Endothelial cell of umbilical vein (primary cell): ENCODE measurements at places on chromosomes 12 and 14. TPM values are rescaled to one million over a fixed set of nuclear protein-coding genes. Genes with fewer than 3 reads are reported as not detected.

DNA sequence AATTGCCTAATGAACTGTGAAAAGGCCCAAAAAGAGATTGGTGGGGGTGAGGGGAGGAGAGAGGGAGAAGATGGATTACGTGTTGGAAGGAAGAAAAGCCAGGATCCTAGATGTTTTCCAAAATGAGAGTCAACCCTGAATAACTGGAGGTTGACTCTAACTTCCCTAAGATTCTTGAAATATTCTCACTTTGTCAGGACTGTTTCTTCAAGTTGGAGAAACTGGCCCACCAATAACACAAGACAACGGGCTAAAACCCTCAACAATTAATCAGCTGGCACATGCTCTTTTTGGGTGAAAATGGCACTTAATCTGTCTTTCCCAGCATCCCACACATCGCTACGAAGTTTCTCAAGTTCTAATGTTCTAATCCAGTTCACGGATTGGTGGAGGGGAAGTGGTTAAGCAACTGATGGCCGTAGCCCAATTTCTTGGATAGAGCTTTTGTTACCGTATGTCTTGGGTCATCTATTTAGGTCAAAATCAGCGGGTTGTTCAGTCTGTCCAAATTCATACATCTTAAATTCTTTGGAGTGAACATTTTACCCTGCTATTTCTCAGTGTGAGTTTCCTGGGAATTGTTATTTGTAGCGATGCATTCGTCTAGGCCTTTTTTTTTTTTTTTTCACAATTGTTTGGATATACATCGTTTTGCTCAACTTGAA lies 49.0 kb downstream of the GPHB5 start:
- H3K4me1 ChIP-seq: no peaks in the 10 kb centered on the region
- DNase-seq: no peak
- H3K27ac ChIP-seq: no peak overlapping the region
- H3K4me3 ChIP-seq: no peak overlapping the region
- H3K27me3 ChIP-seq: no peaks in the 10 kb centered on the region

DNA sequence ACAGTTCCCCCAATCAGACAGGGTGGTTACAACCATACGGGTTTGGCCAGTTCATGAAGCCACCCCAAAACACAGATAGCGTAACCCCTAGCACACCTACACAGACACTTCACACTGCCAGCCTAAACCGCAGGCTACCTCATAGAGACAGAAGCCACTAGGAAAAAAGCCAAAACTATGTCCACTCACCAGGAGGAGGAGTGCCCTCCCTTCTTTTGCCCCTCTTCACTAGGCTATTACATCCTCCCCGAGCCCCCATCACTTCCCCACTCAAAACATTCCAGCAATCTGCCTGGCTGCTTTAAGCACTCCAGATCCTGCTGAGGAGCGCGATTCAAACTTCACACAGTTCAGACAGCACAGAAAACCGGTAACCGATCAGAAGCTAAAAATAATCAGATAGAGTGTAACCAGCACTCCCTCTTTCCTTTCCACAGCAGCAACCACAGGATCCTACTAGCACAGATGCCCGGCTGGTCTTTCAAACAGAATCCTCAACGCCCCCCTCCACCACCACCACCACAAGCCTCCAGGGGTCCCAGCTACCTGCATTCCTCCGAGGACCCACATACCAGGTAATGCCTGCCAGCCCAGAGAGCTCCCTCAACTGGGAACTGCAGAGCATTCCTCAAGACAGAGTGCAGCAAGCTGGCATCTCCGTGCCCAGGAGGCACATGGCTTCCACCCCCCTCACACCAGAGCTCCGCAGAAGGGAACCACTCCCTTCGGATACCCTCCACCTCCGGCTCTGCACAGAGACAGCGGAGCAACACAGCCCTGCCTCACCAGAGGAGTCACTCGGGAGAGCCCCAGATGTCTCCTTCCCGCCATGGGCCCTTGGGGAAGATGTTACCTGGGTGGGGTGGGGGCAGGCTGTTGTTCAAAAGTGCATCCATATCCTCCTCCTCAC lies 1.5 kb downstream of the CHD4 start:
- H3K27ac ChIP-seq: peak overlapping the region; percentile 62
- peak overlapping the region; percentile 87 for H3K4me3 ChIP-seq
- peaks cover 30% of the 10 kb centered on the region for H3K4me1 ChIP-seq
- no peaks in the 10 kb centered on the region for H3K27me3 ChIP-seq

MAP1LC3B2 gene
- 0.32 and 0.49 TPM in 2 replicates for polyA plus RNA-seq

DNA sequence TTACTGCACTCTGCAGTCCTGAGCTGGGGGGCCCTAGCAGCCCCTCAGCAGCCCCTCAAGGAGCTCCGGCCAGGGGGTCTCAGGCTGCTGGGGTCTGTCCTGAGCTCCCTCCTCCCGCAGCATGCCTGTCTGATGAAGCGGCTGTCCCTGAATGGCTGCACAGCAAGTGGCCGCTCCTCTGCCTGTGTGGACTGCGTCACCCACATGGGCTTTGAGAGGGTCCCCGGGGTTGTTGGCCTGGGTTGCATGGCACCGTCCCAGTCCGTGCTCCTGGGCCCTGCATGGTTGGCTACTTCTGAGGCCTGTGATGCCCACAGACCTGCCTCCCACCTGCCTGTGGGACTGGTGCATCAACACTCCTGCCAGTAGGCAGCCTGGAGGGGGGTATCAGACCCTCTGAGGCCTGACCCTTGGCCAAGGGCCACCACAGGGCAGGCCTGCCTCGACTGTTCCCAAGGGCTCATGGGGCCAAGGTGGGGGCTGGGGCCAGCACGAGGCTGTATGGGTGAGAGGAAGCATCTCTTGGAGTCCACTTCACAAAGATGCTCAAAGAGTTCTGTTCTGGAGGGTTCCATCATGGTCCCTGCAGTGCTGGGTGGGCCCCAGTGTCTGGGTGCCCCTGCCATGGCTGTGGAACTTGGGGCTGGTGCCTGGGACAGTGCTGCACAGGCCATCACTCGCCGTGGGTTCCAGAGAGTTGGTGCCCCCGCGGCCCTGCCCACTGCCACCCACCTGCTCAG lies 12.2 kb downstream of the CEP170B start:
- no peaks in the 10 kb centered on the region for H3K4me1 ChIP-seq
- H3K4me3 ChIP-seq: no peak overlapping the region
- H3K36me3 ChIP-seq: no peaks in the 10 kb centered on the region
- no peak overlapping the region for H3K27ac ChIP-seq
- no peaks in the 10 kb centered on the region for H3K27me3 ChIP-seq

GRCh38 chr12:48977290-48978281 lies 536 bp upstream of the WNT1 start:
- peaks cover 66% of the 10 kb centered on the region for H3K27me3 ChIP-seq
- no peaks in the 10 kb centered on the region for H3K36me3 ChIP-seq
- H3K4me1 ChIP-seq: peaks cover 13% of the 10 kb centered on the region
- no peak for DNase-seq
